ENCODE measurements at places on chromosomes 7 and 10.

GRCh38 chr7:142916508-142916907 is 17.0 kb downstream of the TRPV5 start:
- no peak for DNase-seq

DNA sequence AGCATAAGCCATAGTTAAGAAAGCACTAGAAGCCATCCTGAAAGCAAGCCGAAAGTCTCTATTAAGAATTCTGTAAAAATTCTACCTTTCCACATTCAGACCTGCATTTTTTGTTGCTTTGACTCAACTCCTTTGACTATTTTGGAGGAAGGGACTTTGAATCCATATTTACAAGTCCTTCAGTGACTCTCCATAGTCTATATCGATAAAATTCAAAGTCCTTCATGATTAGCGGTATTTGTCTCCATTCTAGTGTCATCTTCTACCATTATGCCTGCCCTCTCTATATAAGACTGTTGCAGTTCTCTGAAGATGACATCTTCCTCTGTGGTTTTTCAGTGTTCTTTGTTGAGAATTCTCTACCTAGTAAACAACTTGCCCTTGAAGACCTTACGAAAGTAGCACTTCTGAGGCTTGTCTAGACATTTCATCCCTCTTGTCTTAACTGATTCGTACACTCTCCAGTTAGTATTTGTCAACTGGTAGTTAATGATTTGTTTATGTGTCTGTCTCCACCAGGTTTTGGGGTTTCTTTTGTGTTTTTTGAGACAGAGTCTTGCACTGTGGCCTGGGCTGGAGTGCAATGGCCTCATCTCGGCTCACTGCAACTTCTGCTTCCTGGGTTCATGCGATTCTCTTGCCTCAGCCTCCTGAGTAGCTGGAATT is 1.7 kb downstream of the CCSER2 start:
- DNase-seq, result no peak

DNA sequence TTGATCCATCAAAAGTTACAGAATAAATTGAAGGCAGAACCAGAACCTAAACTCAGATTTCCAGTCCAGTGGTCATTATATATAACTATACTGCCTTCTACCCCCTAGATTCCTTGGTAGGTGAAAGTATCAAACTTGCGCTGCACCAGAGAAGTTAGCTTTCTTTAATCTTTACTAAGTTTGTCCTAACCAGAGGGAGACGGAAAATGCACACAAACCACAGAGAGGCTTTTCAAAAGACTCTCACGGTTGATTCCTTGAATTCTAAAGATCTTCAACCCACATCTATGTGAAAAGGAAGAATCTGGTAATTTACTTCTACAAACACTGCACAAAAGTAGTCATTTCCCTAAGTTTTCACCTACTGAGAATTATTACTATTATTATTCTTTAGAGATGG is 18.2 kb upstream of the KIAA1549 start:
- no peak for DNase-seq

DNA sequence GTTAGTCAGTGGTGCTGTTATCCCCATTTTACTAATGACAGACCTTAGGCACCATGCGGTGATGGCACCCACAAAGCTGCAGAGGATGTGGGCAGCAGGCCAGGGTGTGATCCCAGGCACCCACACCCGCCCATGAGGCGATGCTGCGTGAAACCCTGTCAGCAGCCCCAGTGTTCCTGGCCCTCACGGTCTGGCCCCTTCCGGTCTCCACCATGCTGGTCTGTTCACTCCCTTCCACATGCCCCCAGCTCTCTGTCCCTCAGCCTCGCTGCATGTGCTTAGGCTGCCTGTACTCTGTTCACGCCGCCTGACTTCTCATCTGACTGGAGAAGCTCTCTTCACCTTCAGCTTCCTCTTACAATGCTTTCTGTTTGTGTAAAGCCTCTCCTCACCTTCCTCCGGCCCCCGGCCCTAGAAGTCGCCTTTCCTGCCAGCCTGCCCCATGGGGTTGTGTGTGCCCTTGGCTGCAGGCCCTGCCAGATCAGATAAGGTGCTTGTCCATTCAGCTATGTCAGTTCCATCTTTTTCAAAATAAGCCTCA is 17.6 kb upstream of the ORAI2 start:
- DNase-seq, result no peak

DNA sequence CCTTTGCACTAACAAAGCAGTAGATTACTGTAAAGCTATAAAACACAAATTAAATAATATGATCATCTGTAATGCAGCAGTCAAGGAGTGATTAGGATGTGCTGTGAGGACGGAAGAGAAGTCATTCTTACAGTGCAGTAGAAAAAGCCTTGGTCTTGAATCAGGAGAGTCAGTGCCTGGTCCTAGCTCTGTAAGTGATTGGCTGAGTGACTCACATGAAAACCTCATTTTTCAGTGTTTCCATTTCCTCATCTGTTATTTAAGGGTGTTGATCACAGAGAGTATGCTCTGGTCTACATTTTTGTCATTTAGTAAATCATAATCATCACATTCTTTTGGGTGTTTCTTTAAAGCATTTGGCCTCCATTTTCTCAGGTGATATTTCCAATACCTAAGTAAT is 717.8 kb downstream of the LRMDA start:
- no peak for DNase-seq

- DNase-seq, result no peak
Measured at GRCh38 chr7:150385302-150385723, 6.2 kb downstream of the ZNF775 start.

DNA sequence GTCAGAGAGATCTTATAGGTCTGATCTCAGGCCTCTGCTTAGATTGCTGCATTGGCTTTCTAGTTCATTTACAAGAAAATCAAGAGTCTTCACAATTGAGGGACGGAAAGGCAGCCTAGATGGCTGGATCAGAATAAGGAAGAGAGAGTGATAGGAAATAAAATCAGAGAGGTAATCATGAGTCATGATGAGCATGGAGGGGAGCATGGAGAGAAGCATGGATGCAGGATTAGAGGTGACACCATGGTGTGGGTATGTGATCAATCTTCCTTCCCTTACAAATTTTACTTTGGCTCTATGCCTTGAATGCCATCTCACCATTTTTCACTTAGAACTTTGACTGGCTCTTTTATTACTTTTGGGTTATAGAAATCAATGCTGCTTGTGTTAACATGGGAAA is 1.4 kb downstream of the BCCIP start:
- no peak for DNase-seq

DNA sequence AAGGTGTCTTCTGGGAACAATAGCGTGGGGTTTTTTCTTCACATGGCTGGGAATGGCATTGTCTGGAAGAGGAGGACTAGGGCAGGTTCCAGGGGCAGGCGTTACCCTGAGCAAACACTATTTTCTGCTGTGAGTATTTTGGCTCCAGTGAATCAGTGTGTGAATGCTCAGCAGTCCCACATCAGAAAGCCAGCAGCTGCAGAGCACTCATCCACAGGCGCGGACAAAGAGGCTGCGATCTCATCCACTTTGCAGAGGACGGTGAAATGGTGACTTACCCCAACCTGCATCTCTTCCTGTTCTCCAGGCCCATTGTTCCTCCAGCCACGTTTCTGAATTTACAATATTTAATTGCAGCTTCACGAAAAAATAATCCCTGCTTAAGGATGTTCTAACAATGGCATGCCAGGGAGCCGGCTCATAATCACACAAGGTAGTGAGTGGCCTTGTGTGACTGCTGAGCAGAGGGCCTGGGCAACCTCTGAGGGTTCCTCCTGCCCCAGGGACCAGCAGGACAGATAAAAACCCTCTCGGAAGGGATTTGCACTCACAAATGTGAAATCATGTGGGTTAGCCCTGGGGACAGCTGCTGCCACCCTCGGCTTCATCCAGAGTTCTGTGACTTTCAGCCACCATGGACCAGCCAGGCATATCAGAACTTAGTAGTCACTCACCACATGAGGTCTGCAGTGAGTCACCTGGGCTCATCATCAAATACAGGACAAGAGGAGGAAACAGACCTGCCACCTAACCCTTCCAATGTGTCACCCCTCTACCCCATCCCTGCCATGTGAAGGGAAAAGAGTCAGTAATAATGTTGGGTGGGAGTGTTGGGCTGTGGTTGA is 65.0 kb upstream of the EN2 start:
- DNase-seq, result no peak

DNA sequence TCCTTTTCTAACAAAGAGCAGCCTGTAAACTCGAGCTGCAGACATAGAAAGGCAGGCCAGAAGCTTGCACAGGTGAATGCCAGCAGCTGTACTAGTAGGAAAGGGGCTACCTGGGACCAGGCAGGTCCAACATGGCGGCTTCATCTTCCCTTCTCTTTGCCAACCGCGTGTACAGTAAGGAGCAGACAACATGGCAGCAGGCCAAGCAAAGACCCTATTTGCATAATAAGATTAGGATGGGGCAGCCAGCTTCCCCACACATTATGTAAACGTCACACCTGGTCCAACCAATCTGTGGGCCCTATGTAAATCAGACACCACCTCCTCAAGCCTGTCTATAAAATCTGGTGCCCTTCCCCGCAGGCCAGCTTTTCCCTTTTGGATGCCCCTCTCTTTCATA is 1186.5 kb upstream of the AUTS2 start:
- no peak for DNase-seq

- DNase-seq, result no peak
Measured at GRCh38 chr10:58894929-58895328, 281.5 kb upstream of the PHYHIPL start.

DNA sequence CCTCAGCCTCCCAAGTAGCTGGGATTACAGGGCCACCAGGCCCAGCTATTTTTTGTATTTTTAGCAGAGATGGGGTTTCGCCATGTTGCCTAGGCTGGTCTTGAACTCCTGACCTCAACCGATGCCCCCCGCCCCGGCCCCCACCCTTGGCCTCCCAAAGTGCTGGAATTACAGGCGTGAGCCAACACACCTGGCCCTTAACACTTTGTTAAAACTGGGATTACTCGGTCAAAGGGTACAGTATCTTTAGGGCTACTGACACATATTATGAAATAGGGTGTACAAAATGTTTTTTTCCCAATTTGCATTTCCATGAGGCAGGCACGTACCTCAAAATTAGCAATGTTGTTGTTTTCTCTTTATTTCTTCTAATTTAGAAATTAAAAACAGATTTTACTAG is 11.5 kb downstream of the NUDT5 start:
- DNase-seq, result no peak

- DNase-seq, result no peak
Measured at GRCh38 chr10:91593366-91593765, 39.5 kb downstream of the PPP1R3C start.

DNA sequence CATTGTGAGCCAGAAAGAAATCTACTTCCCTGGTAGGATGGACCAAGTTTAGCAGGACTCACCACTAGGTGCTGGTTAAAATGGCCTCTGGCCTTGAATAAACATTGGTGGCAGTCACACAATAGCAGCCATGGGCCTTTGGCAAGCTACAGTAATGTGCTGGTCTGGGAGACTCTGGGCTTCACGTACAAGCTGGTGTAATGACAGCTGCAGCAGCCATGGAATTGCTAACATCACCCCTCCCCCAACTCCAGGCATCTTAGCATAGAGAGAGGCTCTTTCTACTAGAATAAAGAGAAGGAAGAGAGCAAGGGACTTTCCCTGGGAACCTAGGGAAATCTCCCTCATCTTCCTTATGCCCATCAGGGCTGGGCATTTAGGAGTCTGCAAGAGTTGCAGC is 205.1 kb upstream of the SEMA3A start:
- DNase-seq, result no peak

GRCh38 chr10:133087679-133088178 is at the start of gene ADGRA1:
TSS of gene ADGRA1 (plus strand) at chr10:133087924. CDS start at chr10:133088910, 986 bp downstream.
- DNase-seq, result peak; percentile 35

DNA sequence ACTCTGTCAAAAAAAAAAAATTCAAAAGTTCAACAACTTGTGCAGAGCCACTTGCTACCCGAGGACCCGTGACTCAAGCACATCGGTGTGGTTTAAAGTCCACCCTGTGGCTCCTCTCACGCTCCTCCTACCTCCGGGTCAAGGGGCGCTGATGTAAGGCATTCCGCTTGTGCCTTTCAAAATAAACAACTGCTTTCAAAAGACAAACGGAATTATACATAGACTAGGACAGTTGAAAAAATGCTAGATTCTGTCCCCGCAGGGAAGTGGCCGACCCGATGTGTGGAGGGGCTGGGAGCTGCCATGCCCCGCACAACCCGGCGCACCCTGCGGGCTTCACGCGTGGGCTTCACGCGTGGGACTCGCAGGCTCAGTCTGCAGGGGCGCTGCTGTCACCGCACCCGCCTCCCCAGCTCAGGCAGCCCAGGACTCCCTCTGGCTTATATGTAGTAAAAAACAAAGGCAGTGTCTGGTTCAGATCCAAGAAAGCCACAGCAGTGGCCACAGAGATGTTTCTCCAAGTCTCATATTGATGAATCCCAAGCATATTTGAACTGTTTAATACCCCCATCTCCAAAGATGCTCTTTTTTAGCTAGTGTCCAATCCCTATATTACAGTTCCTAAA is 239.7 kb upstream of the INHBA start:
- no peak for DNase-seq

DNA sequence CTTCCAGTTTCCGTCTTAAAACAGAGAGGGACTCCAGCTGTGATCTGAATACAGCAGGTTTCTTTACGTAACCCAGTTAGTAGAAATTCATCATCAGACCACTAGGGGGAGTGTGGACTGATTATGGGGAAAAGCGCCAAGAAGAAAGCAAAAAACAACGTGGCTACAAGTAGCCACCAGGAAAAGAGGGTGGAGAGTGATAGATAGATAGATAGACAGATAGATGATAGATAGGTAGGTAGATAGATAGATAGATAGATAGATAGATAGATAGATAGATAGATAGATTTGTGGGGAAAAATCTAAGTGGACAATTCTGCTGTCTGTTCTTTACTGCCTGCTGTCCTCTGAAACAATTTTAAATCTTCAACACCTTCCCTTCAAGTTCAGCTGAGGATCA is 12.7 kb upstream of the AKR1B10 start:
- DNase-seq, result peak; percentile 72

GRCh38 chr7:151924508-151924907 is 31.7 kb upstream of the GALNTL5 start:
- no peak for DNase-seq

- no peak for DNase-seq
Measured at GRCh38 chr10:35328404-35329037, 7.8 kb upstream of the CCNY start.

DNA sequence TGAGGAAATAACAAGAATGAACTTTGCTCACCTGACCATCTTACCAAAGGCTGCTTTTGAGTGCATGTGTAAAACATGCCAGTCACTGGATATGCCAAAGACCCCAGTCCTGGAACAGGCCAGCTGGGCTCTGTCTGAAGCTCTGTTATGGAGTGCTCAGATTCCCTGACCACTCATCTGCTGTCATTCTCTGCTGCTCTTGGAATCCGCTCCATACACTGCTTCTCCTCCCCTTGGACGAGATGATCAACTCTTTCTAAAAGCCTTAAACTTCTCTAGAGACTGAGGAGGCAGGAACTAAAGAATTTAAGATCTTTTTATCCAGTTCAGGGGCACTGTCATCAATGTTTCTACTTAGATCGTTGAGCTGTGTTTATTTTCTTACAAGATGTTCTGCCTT is 100.2 kb downstream of the SPAG6 start:
- no peak for DNase-seq
